ENCODE measurements at places on chromosomes 1 and 21.

GRCh38 chr1:76351655-76352054 lies 277.1 kb downstream of the ST6GALNAC3 start:
- DNase-seq = no peak

- DNase-seq = no peak
Measured at GRCh38 chr1:199247891-199248290, 609.1 kb downstream of the PTPRC start.

DNA sequence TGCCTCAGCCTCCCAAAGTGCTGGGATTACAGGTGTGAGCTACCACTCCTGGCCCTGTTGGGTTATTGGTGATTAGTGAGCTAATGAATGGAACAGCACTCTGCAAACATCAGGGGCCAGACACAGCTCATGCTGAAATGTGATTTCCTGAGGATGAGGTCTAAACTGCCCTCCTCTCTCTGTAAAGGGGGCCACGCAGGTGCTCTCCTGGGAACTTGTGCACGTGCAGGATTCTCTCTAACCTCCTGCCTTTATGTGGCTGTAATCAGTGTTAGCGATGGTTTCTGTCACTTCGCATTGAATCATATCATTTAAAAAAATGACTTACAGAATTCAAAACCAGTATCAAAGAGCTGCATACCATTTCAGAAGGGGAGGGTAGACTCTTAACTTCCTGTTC lies 3.6 kb downstream of the GPR157 start:
- DNase-seq = no peak

DNA sequence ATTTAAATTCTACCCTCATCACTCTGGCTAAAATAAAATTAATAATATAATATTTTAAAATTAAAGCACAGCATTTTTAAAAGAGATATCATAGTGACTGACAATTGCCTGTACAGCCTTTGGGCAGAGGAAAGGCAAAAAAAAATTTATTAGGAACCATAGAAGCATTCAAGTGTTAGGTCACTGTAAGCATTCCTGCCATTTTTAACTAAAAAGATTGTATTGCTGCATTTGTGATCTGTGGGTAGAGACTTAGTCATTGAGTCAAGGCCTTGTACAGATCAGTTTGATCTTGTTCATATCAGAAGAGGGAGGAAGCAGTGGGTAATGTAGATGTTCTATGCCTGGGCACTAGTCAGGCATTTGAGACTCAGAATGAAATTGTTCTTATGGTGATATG lies 109.9 kb downstream of the LYPLAL1 start:
- DNase-seq = no peak

GRCh38 chr1:230081751-230082150 lies 14.7 kb downstream of the GALNT2 start:
- no peak for DNase-seq

- no peak for DNase-seq
Measured at GRCh38 chr21:34227386-34227852, 136.4 kb upstream of the KCNE2 start.

- DNase-seq = peak; percentile 19
Measured at GRCh38 chr1:223175032-223175431, 32.0 kb upstream of the TLR5 start.

DNA sequence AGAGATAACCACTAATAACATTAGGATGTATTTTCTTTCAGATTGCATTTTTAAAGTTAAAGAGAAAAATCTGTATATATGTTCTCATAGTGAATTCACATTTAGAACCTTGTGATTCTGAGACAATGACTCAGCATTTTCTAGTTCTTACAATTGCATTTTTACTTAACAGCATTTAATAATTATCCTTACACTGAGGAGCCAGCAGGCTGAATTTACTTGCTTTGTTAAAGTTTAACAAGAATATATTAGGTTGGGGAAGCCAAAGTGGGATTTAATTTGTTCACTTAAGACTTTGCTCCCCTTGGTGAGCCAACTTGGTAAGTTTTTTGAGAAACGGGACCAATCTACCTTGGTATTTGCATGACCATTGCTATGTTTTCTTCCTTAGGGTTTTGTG lies 4.5 kb downstream of the PATJ start:
- DNase-seq = no peak

GRCh38 chr1:20051218-20051829 lies 18.7 kb upstream of the PLA2G5 start:
- DNase-seq = no peak

- no peak for DNase-seq
Measured at GRCh38 chr1:92754000-92754718, 30.7 kb downstream of the EVI5 start.

GRCh38 chr1:67942274-67942673 lies 108.2 kb downstream of the DIRAS3 start:
- no peak for DNase-seq

DNA sequence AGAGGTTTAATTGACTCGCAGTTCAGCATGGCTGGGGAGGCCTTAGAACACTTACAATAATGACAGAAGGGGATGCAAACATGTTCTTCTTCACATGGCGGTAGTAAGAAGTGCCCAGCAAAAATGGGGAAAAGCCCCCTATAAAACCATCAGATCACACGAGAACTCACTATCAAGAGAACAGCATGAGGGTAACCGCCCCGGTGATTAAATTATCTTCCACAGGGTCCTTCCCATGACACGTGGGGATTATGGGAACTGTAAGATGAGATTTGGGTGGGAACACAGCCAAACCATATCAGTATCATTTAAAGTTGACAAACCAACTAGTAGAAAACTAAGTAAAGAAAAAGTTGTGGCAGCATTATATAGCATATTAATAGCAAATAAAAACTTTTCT lies 71.3 kb upstream of the DNAJC6 start:
- DNase-seq = no peak

GRCh38 chr1:115650961-115651360 lies 9.2 kb downstream of the VANGL1 start:
- DNase-seq = no peak

- DNase-seq = no peak
Measured at GRCh38 chr1:204313675-204314074, 46.1 kb downstream of the PLEKHA6 start.

GRCh38 chr1:9960706-9961562 lies 17.7 kb downstream of the NMNAT1 start:
- no peak for DNase-seq

DNA sequence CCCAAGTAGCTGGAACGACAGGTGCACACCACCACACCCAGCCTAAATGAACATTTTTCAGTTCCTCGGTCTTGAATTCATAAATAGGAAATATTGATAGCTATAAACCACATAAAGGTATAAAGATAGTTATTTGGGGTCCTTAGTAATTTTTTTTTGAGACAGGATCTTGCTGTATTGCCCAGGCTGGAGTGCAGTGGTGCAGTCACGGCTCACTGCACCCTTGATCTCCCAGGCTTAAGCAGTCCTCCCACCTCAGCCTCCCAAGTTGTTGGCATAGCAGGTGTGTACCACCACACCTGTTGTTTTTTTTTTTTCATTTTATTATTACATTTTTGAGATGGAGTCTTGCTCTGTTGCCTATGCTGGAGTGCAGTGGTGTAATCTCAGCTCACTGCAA lies 3.7 kb upstream of the PPP1R15B start:
- DNase-seq = no peak

DNA sequence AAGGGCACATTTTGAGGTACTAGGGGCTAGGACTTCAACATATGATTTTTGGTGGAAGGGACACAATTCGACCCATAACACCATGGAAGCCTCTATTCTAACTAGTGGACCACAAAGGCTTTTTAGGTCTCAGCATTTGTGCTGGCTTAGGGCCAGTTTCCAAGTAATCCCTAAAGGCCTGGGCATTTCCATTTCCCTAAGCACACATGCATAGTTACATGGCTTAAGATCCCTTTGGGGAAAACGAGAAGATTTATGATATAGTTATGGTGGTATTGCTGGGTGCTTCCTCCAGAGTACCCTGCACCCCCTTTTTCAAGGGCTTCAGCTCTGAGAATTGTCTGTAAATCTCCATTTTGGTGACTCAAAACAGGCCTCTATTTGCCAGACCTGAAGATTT lies 28.2 kb upstream of the TMEM54 start:
- DNase-seq = no peak

DNA sequence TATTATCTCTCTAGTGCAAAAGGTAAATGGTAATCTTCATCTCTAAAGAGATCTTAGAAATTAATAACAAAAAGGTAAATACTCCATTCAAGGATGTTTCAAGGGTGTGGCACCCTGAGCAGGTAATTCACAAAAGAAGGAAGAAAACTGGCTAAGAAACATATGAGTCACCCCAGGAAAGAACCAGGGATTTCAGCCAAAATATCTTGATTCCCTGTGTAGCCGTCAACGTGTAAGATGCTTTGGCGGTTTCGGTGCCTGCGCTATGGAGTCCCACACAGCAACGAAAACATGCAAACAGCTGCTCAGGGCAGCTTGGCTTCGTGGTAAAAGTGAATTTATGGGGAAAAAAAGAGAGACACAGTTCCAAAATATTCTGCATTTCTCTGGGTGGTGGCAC lies 3.7 kb downstream of the ITGB2 start:
- DNase-seq = no peak

DNA sequence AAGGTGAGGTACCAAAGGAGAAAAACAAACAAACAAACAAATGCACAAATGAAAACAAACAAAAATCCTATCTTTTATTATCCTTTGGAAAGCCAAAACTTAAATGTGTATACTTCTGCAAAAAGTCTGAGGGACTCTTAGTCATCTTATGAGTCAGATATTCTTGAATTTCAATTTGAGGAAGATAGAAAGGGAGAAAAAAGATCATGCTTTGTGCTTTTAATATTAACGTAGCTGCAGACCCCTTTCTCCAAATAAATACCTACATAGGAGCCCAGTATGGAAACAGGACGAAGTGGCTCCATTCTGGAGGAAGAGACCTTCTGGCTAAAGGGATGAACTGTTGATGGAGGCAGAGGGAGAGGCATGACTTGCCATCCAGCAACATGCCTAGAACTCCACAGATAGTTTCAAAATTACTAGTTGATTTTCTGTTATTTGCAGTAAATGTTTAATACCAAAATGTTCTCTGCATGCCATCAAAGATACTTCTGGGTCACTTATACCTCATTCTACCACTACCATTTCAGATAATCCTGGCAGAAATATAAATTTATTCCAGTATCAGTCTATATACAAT lies 25.4 kb downstream of the NUP210L start:
- DNase-seq = peak; percentile 49

GRCh38 chr1:66291531-66291864 lies 242.5 kb upstream of the SGIP1 start:
- DNase-seq = no peak

DNA sequence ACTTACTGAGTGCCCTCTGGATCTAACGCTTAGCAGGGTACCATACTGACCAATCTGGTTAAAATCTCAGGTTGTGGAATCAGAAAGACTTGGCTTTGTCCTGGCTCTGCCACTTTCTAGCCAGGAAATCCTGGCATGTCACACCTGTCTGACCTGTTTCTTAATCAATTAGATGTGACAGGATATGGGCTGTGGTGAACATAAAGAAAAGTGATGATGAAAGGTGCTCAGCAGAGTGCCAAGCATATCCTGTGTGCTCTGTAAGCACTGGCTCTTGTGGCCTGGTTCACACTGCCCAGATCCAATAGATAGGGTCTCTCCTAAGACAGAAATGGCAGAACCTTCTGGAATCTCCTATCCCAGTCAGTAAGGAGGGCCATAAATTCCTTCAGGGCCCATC lies 53.9 kb downstream of the PHC2 start:
- DNase-seq = no peak

DNA sequence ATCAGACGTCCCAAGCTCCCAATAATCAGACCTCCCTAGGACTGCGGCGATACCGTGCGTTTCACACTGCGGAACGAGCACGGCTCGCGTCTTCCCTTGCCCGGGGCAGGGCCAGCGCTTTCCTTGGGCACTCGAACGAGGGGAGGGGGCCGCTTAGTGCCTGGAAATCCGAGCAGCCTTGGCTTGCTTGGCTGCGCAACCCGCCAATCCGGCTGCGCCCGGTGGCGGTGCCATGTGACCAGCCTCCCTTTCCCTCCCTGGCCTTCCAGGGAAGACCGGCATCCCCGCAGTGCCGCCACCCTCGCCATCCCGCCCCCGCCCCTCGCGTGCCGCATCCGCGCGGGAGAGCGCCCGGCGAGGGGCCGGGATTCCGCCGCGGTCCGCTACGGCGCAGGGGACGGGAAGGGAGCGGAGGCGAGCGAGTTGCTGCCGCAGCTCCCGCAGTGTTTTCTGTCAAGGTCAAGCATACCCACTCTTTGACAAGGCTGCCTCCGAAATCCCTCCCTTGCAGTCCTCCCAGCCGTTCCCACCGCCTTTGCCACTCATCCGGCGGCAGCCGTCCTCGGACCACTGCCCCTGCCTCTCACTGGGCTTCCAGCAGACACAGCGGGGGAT lies 8.3 kb upstream of the RNF19B start:
- no peak for DNase-seq

GRCh38 chr1:36421649-36422048 lies 23.9 kb upstream of the LSM10 start:
- DNase-seq = no peak

DNA sequence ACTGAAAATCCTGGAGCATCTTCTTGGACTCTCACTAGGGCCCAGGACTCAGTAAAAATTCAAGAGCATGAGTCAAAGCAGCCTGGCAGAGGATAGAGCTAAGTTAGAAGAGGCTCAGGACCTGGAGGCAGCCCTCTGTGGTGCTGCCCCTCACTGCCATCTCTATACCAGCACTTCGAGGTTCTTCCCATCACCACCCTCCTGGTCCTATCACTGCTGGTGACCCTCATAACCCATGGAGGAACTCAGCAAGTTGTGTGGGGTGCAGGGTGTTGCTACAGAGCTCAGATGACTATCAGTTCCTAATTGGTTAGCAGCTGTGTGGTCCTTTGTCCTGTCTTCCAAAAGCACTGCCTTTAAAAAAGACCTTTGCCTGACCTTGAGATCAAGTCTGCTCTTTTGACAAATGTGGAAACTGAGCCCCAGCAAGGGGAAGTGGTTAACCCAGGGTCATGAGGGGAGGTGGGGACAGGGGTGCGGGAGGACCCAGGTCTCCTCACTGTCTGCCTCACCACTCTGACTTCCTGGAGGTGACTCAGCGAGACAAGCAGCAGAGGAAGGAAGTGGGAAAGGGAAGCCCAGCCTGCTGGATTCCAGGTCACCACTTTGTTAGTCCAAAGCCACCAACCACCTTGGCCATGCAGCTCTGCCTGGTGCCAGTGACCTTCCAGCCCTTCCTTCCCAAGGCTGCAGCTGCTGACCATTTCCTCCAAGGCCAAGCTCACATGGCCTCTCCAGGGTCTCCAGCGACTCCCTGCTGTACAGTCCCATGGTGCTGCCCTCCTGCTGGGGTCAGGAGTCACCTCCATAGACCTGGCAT lies 199.4 kb upstream of the EDN2 start:
- no peak for DNase-seq

DNA sequence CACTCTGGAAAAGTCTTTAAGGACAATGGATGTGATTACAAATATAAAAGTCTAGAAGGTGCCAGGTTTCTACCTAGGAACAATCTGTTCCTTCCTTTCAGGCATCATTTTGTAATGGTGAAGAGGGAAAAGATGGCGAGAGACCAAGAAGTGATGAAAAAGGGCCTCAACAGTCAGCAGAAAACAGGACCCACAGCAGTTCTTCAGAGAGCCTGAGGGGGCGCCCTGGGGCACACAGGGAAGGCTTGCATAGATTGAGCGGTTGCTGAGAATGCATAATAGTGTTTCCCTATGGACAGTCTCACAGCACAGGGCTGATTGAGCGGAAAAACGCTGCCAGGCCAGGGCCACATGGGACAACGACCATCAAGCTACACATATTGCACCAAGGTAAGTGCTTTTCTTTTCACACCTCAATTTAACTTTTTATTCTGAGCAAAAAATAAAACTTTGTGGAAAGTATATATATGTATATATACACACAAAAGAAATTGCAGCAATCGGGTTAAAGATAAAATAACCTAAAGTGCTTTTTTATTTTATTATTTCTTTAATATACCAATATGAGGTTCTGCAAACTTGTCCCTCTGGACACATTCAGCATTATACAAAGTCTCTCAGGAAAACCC lies 3.1 kb upstream of the YRDC start:
- peak; percentile 88 for DNase-seq
